ENCODE measurements at places on chromosomes 7 and 10.

DNA sequence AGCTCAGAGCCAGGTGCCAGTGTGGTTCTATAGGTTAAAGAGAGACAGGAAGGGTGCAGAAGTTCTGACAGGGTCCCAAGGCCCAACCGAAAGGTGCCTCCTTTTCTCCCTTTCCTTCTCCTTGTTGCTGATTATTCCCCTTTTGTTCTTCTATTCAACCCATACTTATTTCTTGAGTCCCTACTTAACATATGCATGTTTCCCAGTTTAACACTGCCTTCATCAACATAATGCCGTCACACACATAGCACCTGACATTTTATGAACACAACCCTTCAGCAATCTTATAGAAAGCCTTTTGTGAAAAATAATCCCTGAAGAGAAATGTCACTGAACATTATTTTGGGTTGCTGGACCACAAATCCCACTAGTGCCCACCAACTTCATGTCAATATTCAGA, 39.1 kb downstream of the SORBS1 start:
- DNase-seq, result no peak

- DNase-seq, result no peak
Measured at GRCh38 chr10:91156196-91156595, 64.3 kb upstream of the PCGF5 start.

- no peak for DNase-seq
Measured at GRCh38 chr7:47893238-47893637, 55.0 kb downstream of the PKD1L1 start.

DNA sequence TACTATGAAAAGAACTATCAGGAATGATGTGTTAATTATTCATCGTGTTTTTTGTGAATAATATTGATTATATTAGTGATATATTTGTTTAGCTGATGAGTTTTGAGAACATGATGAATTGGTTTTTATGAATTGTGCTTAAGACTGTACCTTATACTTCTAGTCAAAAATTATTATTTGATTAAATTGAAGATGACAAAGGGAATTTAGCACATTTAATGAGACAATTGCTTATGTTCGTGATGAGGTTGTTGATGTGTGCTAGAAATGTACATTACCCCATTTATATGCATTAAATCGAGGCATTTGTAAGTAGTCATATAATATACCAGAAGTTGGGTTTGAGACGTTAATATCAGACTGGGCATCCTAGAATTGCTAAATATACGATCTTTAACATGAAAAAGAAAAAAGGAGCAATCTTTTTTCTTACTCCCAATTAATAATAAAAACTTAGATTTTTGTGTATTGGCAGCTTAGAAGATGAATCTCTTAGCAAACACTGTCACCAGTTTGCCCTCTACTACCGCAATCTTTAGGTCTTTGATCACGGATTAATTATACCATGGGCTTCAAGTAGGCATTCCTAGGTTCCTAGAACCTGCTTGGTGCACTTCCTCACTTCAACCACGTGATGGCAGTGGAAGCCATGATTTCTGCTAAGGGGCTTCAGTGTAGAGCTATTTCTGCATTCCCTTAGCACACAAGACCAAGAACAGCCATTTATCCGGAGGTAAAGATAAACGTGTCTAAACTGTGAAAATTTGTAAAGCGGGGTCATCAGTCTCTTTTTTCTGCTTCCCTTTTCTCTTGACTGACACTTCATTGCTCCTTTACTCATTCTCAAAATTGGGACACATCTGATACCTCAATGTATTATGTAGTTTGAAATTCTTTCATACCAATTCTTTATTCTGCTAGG, 1.6 kb downstream of the KLHDC10 start:
- DNase-seq, result peak; percentile 68

GRCh38 chr10:23060918-23061317, 34.5 kb upstream of the MSRB2 start:
- DNase-seq, result no peak

- no peak for DNase-seq
Measured at GRCh38 chr10:132815168-132815857, 29.4 kb upstream of the NKX6-2 start.

- no peak for DNase-seq
Measured at GRCh38 chr10:8830048-8830447, 775.6 kb downstream of the GATA3 start.

GRCh38 chr7:74334030-74334429, 44.8 kb downstream of the CLIP2 start:
- no peak for DNase-seq
